CD4-positive, alpha-beta T cell treated with Interleukin-1 beta for 1 hour (primary cell): ENCODE measurements at places on chromosomes 3 and 15.

GRCh38 chr15:69064649-69065048, 50.2 kb downstream of the NOX5 start:
- no peak for DNase-seq

- DNase-seq, result no peak
Measured at GRCh38 chr3:64398476-64398875, 173.2 kb upstream of the PRICKLE2 start.

DNA sequence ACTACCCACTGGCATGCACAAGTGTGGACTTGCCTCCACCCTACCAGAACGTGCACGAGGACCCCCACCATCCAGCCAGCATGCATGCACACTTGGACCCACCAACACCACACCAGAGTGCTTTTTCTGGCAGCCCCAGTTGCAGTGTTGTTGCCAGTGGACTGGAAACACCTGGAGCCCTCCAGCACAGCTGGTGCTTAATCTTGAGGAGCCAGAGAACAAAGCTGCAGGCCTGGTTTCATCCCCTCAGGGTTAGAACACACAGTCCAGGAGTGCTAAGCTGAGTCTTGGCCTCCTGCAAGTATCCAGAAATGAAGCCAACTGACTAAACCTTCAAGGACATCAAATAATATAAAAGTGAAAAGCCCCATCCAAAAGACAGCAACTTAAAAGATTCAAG, 888.0 kb downstream of the NTRK3 start:
- no peak for DNase-seq

DNA sequence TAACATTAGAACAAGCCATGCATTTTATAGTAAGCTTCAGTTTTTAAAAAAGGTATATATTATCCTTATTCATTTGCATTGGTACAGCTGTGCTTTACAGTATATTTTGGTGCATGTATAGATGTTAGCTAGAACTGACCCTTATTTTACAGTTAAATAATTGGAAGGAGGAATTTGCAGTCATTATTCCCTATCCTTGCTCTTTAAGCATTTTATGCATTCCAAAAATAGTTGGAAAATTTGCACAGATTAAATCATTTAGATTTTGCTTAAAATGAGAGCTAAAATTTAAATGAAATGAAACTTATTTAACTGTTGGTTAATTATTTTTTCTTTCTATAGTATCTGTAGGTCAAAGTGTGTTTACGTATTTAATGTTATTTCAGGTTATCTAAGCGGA, 667.1 kb downstream of the NAALADL2 start:
- no peak for DNase-seq

- peak; percentile 52 for DNase-seq
Measured at GRCh38 chr3:39166932-39167532, 13.6 kb upstream of the CSRNP1 start.
